ENCODE measurements at places on chromosomes 4 and X. TPM values are rescaled to one million over a fixed set of nuclear protein-coding genes. Genes with fewer than 3 reads are reported as not detected.

Gene CDKL2
- polyA plus RNA-seq = 0.23 TPM

Gene KIF4A
- polyA plus RNA-seq = 9.6 TPM

- no peak for DNase-seq
- H3K4me3 ChIP-seq = no peak overlapping the region
- no peaks in the 10 kb centered on the region for H3K36me3 ChIP-seq
- no peaks in the 10 kb centered on the region for H3K4me1 ChIP-seq
- H3K27me3 ChIP-seq = no peaks in the 10 kb centered on the region
- H3K27ac ChIP-seq = no peak overlapping the region
Measured at GRCh38 chr4:184953421-184953945, 64.8 kb upstream of the HELT start.

DNA sequence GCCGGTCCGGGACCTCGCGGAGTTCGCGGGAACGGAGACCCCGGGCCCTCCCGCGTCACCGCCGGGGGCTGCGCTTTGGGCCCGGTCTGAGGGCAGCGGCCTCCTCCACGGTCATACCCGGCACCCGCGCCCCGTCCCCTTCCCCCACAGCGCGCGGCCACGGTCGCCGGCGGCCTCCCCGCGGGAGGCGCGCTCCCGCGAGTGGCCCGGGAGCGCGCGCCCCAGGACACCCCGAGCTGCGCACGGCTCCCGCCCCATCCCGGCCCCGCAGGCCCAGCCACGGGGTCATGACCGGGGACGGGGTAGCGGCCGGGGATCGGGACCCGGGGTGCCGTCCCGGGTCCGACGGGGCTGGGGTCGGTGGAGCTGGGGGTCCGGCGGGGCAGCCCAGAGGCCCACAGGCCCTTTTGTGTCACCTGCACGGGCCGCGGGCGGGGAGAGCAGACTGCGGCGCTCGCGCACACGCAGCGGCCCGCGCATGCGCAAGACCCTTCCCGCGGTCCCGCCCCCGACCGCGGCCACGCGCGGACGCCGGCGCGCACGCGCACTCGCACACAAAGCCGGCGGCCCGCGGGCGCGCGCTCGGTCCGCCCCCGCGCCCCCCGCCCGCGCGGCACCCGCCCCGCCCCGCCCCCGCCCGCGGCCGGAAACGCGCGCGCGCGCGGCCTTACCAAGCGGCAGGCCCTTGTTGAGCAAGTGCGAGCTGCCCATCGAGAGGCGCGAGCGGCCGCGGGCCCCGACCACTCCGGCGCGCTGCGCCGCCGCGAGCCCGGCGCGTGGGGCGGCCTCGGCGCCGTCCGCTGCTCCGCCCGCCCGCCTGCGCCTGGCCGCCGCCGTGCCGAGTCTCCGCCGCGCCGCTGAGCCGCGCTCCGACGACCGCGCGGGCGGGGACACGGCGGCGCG is at the start of gene CTBP1:
Gene CTBP1, minus strand, starts transcription at position 886 of the 903 bp plus-strand sequence. CDS start 7,799 bp downstream, outside the sequence.
- peaks cover 18% of the 10 kb centered on the region for H3K4me1 ChIP-seq
- peak; percentile 86 for DNase-seq
- no peaks in the 10 kb centered on the region for H3K27me3 ChIP-seq
- peak within 1 kb of the TSS; percentile 85 for H3K4me3 ChIP-seq
- no peaks in the 10 kb centered on the region for H3K36me3 ChIP-seq

Gene DGAT2L6
- not detected for polyA plus RNA-seq

GRCh38 chrX:131709553-131709952 is 165.7 kb downstream of the OR13H1 start:
- no peak overlapping the region for H3K27ac ChIP-seq
- H3K27me3 ChIP-seq = no peaks in the 10 kb centered on the region
- no peaks in the 10 kb centered on the region for H3K36me3 ChIP-seq
- DNase-seq = no peak
- no peak overlapping the region for H3K4me3 ChIP-seq
- H3K4me1 ChIP-seq = no peaks in the 10 kb centered on the region

DNA sequence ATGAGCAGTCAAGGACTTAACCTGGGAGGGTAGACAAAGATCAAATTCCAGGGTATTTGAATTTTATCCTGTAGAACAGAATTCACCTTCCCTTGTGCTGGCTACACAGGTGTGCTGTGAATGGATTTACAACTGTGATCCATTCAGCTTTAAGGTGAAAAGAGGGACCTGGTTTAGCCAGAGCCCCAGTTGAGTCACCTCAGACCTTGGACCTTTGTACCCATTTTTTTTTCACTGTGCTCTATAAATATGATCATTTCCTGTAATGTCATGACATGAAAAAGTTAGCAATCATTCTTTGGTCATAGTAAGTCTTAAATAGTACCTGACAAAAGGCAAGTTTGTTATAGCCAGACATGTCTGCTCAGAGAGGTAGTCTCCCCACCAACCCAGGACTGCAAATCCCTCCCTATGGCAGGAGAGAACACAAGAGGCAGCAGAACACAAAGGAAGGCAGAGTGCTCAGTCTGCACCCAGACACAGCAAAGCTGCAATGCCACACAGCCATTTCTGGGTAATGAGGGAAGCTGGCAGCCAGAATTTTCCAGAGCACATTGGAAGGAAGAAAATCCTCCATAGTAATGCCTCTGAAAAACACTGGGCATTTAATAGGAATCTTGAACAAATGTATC is 77.9 kb downstream of the CXXC4 start:
- H3K27ac ChIP-seq = no peak overlapping the region
- no peaks in the 10 kb centered on the region for H3K4me1 ChIP-seq
- H3K36me3 ChIP-seq = no peaks in the 10 kb centered on the region
- DNase-seq = no peak

Gene MTNR1A
- polyA plus RNA-seq = not detected

Gene RENBP
- 16.2 TPM for polyA plus RNA-seq

DNA sequence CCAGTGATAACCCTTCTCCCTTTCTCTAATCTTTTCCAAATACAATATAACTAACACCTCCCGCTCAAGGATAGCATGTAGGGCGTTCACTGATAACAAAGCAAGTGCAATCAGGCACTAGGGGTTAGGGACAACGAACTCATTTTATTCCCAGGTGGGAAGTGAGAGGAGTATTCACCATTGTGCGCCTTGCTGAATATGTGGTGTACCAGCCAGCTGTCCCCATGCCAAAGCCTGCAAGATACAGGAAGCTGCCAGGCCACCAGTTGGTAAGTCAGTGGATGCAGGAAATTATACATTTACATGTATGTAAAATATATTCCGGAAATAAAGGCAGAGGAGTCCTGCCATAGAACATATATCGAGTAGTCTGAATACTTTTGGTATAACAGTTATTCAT is 6.3 kb upstream of the HPRT1 start:
- no peak for DNase-seq
- H3K27me3 ChIP-seq = no peaks in the 10 kb centered on the region
- no peak overlapping the region for H3K4me3 ChIP-seq
- no peak overlapping the region for H3K27ac ChIP-seq
- H3K4me1 ChIP-seq = no peaks in the 10 kb centered on the region

DNA sequence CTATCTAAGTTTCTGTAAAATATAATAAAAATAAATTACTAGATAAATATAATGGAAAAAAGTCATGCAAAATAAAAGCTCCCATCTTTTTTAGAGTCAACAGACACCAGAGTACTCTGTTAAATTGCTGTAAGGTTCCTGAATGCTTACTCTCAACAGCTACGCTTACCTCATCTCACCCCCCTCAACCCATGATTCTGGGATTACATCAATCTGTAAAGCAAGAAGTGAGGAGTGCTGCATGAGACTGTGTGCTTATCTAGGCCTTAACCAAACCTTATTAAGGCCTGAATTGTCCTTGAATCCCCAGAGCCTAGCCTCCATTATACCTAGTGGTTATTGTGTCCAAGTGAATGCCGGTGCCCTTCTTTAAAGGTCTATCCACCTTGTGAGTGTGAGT is 735.8 kb downstream of the RPA4 start:
- H3K36me3 ChIP-seq = no peaks in the 10 kb centered on the region
- no peak overlapping the region for H3K4me3 ChIP-seq
- DNase-seq = no peak
- no peaks in the 10 kb centered on the region for H3K27me3 ChIP-seq
- H3K4me1 ChIP-seq = peaks cover 15% of the 10 kb centered on the region

- no peaks in the 10 kb centered on the region for H3K36me3 ChIP-seq
- H3K27me3 ChIP-seq = no peaks in the 10 kb centered on the region
Measured at GRCh38 chrX:38856670-38857265, 55.5 kb downstream of the MID1IP1 start.

Gene CABS1
- not detected for polyA plus RNA-seq

GRCh38 chrX:115970718-115971117 is 199.8 kb upstream of the AGTR2 start:
- no peaks in the 10 kb centered on the region for H3K36me3 ChIP-seq
- H3K4me3 ChIP-seq = no peak overlapping the region
- H3K4me1 ChIP-seq = no peaks in the 10 kb centered on the region
- H3K27ac ChIP-seq = no peak overlapping the region
- no peaks in the 10 kb centered on the region for H3K27me3 ChIP-seq

Gene PFKFB1
- polyA plus RNA-seq = 0.16 TPM

- H3K27me3 ChIP-seq = no peaks in the 10 kb centered on the region
- H3K27ac ChIP-seq = no peak overlapping the region
- DNase-seq = no peak
- no peaks in the 10 kb centered on the region for H3K4me1 ChIP-seq
- H3K36me3 ChIP-seq = no peaks in the 10 kb centered on the region
Measured at GRCh38 chr4:13359809-13360208, 124.3 kb downstream of the RAB28 start.

DNA sequence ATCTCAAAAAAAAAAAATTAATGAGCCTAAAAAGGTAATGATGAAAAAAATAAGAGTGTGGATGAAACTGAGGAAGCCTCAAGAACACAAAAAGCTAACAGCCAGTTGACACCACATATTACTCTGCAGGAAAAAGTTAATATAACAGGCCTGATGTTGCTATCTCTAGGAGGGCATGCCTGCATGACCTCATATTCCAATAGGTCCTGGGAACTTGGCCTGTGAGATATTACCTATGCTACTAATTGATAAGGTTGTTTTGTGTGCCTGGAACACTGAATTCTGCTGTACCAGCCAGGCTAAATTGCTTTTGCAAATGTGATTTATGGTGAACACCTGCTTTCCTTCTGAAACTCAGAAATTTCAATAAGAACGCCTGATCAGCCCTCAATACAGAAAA is 15.9 kb downstream of the SLC9A7 start:
- no peak for DNase-seq
- H3K4me3 ChIP-seq = no peak overlapping the region
- H3K4me1 ChIP-seq = no peaks in the 10 kb centered on the region
- H3K36me3 ChIP-seq = no peaks in the 10 kb centered on the region
- no peaks in the 10 kb centered on the region for H3K27me3 ChIP-seq

GRCh38 chr4:38004887-38005286 is 44.7 kb downstream of the PTTG2 start:
- H3K4me3 ChIP-seq = no peak overlapping the region
- H3K27ac ChIP-seq = no peak overlapping the region
- no peak for DNase-seq

Gene FAM184B
- polyA plus RNA-seq = not detected

DNA sequence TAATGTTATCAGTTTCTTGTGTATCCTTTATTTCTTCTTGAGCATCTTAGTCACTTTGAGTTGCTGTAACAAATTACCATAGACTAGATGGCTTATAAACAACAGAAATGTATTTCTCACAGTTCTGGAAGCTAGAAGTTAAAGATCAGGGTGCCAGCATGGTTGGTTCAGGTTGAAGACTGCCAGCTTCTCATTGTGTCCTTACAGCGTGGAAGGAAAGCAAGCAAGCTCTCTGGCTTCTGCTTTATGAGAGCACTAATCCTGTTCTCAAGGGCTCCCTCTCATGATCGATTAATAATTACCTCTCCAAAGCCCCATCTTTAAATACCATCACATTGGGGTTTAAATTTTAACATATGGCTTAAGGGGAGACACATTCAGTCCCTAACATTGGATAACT is 497.2 kb downstream of the RAPGEF2 start:
- no peaks in the 10 kb centered on the region for H3K27me3 ChIP-seq
- no peaks in the 10 kb centered on the region for H3K4me1 ChIP-seq
- no peak overlapping the region for H3K4me3 ChIP-seq
- H3K36me3 ChIP-seq = no peaks in the 10 kb centered on the region
- no peak for DNase-seq
- H3K27ac ChIP-seq = no peak overlapping the region

- H3K27me3 ChIP-seq = peaks cover 1% of the 10 kb centered on the region
- H3K4me1 ChIP-seq = no peaks in the 10 kb centered on the region
- no peak overlapping the region for H3K27ac ChIP-seq
- H3K36me3 ChIP-seq = no peaks in the 10 kb centered on the region
Measured at GRCh38 chr4:8849266-8850073, 22.2 kb downstream of the HMX1 start.

- H3K4me1 ChIP-seq = no peaks in the 10 kb centered on the region
- no peak for DNase-seq
- no peaks in the 10 kb centered on the region for H3K27me3 ChIP-seq
- H3K4me3 ChIP-seq = no peak overlapping the region
- no peaks in the 10 kb centered on the region for H3K36me3 ChIP-seq
- H3K27ac ChIP-seq = no peak overlapping the region
Measured at GRCh38 chr4:133467290-133467947, 318.3 kb downstream of the PCDH10 start.

- H3K4me3 ChIP-seq = no peak overlapping the region
- DNase-seq = no peak
- H3K36me3 ChIP-seq = no peaks in the 10 kb centered on the region
- peaks cover 33% of the 10 kb centered on the region for H3K4me1 ChIP-seq
Measured at GRCh38 chr4:55752810-55753209, 66.8 kb upstream of the EXOC1L start.

DNA sequence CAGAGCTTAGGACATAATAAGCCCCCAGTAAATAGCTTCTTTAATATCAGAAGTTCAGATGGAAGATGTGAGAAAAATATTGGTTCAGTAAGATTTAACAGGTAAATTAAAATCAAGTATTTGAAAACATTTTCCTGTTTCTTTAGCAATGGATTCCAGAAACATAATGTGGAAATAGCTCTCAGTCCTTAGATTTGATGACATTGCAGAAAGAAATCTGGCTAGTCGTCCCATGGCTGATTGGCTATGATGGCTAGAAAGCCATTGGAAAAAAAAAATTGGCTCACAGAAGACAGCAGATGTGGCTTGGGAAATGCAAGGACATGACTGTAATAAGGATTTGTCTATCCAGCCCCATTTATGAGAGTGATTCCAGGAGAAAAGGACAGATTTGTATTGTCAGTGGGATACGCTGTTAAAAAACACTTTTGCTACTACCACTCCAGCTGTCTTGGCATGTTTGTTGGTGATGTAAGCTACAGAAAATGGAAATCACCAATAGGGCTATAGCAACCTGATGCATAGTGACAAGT is 78.3 kb downstream of the AR start:
- DNase-seq = no peak
- no peaks in the 10 kb centered on the region for H3K27me3 ChIP-seq
- no peak overlapping the region for H3K27ac ChIP-seq
- no peaks in the 10 kb centered on the region for H3K36me3 ChIP-seq
- H3K4me3 ChIP-seq = no peak overlapping the region

GRCh38 chr4:74583089-74583700 is 138.3 kb downstream of the AREG start:
- no peak overlapping the region for H3K4me3 ChIP-seq
- no peak overlapping the region for H3K27ac ChIP-seq
- H3K4me1 ChIP-seq = no peaks in the 10 kb centered on the region
- H3K36me3 ChIP-seq = no peaks in the 10 kb centered on the region
- DNase-seq = no peak

DNA sequence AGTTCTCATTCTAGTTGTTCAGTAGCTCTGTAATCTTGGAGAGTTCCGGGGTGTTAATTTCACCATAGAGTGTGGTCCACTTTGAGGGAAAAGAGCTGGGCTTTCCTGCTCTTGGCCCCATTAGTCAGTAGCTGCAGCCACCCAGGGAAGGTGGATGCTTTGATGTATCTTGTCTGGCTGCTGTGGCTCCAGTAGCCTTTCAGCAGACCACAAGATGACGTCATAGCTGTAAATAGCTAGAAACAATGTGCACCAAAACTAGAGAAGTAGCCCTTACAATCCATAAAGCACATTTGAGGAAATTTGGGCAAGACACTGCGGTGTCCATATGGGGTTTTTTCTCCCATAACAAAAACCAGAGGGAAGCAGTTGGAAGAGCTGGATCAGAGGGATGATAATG is 32.9 kb upstream of the PRPS2 start:
- no peaks in the 10 kb centered on the region for H3K36me3 ChIP-seq
- no peak overlapping the region for H3K27ac ChIP-seq
- no peak overlapping the region for H3K4me3 ChIP-seq
- no peaks in the 10 kb centered on the region for H3K4me1 ChIP-seq

Gene SLC7A11
- polyA plus RNA-seq = 22.8 TPM

All from endothelial cell of umbilical vein (primary cell).